ENCODE measurements at places on chromosomes 4 and X.

DNA sequence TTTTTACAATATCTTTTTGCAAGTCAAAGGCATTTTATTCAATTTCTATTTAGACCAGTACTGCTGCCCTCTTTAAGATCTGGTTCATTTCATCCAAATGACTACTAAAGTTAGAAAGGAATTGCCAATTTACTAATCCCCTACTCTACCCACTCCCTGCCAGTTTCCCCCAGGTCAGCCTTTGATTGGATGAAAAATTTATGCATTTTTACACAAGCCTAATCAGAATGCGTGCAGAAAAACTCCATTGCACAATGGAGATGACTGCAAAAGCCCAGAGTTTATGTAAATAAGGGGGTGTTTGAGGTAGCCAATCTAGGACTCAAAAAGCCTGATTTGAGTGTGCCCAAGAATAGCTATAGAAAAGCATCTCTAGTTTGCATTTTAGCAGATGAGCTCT, 310.6 kb downstream of the PABPC4L start:
- no peak for DNase-seq

DNA sequence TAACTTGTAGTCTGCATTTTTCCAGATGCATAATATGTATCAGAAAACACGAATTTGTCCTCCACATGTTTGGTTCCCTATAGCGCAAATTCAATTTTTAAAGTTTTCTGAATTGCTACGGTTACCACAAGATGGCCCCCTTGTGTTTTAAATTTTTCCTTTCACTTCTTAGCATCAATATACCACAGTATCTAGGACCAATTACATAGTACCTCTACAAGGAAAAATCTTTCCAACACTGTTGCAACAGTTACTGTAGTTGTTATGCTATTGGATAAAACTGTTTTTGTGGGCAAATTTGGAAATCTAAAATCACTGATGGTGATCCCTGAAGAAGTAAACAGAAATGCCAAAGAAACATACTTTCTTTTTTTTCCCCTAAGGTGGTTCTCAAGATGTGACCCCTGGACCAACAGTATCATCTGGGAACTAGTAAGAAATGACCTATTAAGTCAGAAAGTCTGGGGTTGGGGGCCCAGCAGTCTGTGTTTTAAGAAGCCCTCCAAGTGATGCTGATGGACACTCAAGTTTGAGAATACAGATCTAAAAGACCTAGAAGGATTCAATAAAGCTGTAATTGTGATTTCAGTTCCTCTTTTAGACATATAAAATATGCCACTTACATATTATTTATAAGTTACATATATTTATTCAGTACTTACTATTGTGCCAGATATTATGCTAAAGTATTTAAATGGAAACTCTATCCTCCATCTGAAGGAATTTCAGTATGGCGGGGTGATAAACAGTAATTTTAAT, 3.1 kb downstream of the ZGRF1 start:
- DNase-seq: no peak

- DNase-seq: no peak
Observed at GRCh38 chr4:10639664-10640063, 44.9 kb downstream of the CLNK start.

- no peak for DNase-seq
Observed at GRCh38 chrX:51047950-51048349, 137.4 kb downstream of the BMP15 start.

DNA sequence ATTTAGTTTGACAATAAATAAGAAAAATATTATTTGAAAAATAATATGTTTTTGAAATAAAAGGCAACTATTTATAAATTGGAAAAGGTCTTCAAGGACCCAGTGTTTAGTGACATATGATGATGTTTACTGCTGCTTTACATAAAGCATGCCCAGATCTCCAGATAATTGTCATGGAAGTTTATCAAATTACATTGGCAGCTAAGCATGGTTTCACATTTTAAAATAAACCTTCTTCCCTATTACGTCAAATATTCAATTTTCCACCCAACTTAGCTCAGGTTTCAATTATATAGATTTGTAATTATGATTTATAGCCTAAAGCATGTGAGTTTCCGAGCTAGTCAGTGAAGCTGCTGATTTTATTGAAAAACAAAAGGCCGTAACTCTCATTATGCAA, 417.2 kb downstream of the CFAP47 start:
- DNase-seq: no peak

DNA sequence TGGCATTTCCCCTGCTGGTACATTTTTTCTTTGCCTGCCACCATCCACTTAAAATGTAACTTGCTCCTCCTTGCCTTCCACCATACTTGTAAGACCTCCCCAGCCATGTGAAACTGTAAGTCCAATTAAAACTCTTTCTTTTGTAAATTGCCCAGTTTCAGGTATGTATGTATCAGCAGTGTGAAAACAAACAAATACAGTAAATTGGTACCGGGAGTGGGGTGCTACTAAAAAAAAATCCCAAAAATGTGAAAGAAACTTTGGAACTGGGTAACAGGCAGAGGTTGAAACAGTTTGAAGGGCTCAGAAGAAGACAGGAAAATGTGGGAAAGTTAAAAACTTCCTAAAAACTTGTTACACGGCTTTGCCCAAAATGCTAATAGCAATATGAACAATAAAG, 16.3 kb downstream of the ARHGEF9 start:
- no peak for DNase-seq

- DNase-seq: no peak
Observed at GRCh38 chr4:185322803-185323202, 72.9 kb downstream of the LRP2BP start.

- DNase-seq: no peak
Observed at GRCh38 chr4:609400-610050, 15.8 kb upstream of the PDE6B start.

- no peak for DNase-seq
Observed at GRCh38 chr4:164819366-164819765, 57.6 kb upstream of the APELA start.

DNA sequence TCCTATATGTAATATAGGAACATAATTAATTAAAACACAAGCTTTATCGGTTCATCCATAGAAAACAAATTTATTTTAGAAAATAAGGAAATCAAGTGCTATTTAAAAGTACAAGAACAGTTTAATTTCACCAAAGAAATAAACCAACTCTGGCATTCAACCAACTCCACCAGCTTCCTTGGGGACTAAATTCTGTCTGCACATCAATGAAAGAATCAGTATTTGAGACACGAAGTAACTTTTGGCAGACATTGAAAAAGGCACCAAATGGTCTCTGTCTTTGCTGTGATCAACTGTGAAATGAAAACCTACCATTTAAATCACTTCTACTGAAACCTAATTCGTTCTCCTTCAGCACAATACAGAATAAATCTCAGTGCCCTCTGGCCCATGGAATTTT, 719.7 kb upstream of the GRIA3 start:
- no peak for DNase-seq

- no peak for DNase-seq
Observed at GRCh38 chrX:108736509-108737479, at the start of gene IRS4. TSS of gene IRS4 (minus strand) at chrX:108736563.

DNA sequence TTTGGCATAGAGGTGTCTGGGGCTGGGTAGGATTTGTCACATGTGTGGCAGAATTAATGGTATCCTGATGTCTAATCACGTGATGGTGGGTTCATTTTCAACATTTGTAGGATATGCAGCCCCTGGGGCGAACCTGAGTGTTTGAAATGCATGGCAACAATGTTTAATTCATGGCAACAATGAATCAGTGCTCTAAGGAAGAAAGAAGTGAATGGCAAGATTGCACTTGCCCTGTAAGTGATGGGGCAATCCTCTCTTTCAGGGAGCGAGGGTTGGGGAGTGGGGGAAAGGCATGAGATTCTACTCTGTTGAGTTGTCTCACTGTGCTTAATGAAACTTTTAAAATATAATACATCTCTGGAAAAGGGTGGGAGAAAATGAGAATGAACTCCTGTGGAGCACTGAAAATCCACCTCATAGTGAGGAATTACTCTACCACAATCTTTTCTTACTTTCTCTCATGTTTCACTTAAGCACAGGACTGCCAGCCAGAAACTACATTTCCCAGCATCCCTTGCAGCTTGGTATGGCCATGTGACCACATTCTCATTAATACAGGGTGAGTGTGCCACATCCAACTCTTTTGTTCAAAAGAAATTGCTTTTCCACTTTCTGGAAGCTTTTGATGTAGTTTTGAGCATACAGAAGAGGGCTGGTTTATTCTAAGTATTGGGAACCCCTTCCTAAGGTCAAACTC, 64.0 kb upstream of the PGM2 start:
- no peak for DNase-seq

- DNase-seq: no peak
Observed at GRCh38 chr4:174318829-174319764, 35.4 kb downstream of the CEP44 start.

DNA sequence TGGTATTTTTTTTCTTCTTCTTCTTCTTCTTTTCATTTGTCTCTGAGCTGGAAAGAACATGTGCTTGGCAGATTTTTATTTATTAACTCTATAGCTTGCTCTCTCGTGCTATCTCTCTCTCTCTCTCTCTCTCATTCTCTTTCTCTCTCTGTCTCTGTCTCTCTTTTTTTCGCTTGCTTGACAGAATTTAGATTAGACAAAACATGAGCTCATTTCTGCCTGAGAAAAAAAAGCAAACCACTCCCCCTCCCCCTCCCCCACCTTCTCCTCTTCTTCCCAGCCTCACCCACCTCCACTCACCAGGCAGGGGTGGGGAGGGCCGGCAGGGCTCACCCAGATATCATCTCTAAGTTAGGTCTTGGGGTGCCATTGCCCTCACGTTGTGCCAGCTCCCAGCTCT, 81.5 kb downstream of the PJA1 start:
- DNase-seq: no peak

DNA sequence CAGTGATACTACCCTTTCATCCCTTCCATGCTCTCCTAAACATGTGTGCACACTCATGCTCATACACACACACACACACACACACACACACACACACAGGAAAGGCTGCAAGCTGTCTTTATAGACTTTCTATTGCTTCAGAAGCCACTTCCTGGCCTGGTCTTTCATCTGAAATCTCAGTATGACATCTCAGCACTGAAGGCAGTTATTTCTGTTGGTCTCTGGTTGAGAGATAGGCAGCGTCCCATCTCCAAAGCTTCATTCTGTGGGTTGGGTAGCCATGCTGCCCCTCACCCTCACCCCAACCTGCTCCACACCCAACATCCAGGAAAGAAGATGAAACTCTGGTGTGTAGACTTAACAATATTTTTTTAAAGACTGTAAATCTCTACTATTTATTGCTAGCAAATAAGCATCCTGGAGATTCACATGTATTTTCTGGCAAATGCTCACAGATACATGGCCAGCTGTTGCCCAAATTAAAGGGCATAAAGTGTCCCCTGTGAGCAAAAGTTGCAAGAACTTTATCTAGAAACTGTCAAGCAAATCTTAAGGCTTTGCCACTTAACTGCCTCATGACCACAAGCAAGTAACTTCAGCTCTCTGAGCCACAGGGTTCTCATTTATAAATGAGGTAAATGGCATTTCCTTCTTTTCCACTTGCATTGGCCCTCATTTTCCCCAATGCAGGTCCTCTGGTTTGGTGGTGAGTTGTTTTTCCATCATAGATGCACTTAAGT, 189.8 kb upstream of the AFF2 start:
- DNase-seq: no peak

GRCh38 chr4:71026086-71026485, 32.6 kb downstream of the DCK start:
- no peak for DNase-seq

- DNase-seq: no peak
Observed at GRCh38 chr4:76964769-76965168, 15.2 kb downstream of the SEPTIN11 start.

Data from gastrocnemius medialis (tissue), 4 donors.